H1 (cell line): ENCODE measurements at places on chromosomes 5 and 9. TPM values are rescaled to one million over a fixed set of nuclear protein-coding genes. Genes with fewer than 3 reads are reported as not detected.

Gene CDK9
- total RNA-seq, result 86.3 and 87.5 TPM in 2 replicates

Gene ENG
- 4.2 and 4.4 TPM in 2 replicates for total RNA-seq

Gene OR1J2
- not detected in 2 replicates for total RNA-seq

Gene TAS2R1
- total RNA-seq, result not detected in 2 replicates

Gene PCDHB7
- 0.19 and 0.25 TPM in 2 replicates for total RNA-seq

- no peak for DNase-seq
- no peak overlapping the region for H3K27ac ChIP-seq
- H3K36me3 ChIP-seq, result no peaks in the 10 kb centered on the region
Observed at GRCh38 chr5:96527768-96528661, 95.0 kb upstream of the PCSK1 start.

DNA sequence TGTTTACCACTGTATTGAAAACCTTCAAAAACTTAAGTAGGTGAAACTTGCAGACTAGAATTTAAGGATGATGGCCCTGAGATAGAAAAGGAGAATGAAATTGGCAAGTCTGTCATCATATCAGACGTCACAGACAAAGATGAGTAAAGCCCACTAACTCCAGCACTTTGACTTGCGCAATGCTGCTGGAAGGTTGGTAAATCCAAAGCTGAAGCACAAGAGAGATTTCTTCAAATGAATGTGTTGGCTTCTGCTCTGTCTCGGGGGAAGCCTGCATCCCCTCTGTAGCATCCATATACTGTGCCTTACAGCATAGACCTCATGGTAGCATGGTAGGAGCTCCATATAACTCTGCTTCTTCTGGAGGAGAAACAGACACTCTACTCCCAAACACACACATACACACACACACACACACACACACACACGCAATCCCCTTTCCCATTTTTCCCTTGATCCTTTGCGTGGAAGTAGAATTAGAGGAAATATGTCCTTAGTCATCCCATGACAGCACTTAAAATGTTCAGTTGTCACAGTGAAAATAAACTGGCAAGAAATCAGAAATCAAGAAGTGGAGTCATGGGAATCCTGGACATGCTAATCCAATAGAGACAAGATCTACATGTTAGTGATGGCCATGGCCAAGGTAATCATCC, 241.5 kb downstream of the NR3C1 start:
- H3K27ac ChIP-seq, result no peak overlapping the region
- H3K4me3 ChIP-seq, result no peak overlapping the region
- no peaks in the 10 kb centered on the region for H3K4me1 ChIP-seq
- DNase-seq, result no peak
- no peaks in the 10 kb centered on the region for H3K27me3 ChIP-seq

DNA sequence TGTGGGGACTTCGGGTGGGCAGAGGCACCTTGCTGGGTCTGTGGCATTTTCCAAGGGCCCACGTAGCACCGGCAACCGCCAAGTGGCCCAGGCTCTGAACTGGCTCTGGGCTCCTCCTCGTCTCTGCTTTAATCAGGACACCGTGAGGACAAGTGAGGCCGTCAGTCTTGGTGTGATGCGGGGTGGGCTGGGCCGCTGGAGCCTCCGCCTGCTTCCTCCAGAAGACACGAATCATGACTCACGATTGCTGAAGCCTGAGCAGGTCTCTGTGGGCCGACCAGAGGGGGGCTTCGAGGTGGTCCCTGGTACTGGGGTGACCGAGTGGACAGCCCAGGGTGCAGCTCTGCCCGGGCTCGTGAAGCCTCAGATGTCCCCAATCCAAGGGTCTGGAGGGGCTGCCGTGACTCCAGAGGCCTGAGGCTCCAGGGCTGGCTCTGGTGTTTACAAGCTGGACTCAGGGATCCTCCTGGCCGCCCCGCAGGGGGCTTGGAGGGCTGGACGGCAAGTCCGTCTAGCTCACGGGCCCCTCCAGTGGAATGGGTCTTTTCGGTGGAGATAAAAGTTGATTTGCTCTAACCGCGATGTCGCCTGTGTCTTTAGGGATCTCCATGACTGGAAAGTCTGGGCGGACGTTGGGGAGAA, 5.8 kb downstream of the DPP7 start:
- no peak for DNase-seq
- peaks cover 3% of the 10 kb centered on the region for H3K27me3 ChIP-seq

DNA sequence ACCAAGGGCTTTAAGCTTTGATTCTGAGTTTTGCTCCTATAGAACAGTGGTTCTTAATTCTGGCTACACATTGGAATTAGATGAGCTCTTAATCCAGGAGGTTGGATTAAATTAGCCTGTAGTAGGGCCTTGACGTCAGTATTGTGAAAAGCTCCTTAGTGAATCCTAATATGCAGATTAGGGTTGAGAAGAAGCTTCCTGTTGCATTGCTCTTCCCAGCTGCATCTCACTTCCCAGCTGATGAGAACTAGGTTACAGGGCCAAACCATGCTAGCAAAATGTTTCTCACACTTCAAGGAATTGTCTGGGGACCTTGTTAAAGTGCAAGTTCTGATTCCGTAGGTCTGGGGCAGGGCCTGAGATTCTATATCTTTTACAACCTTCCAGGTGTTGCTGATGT, 300.0 kb downstream of the ZSWIM6 start:
- H3K36me3 ChIP-seq, result no peaks in the 10 kb centered on the region
- no peak overlapping the region for H3K27ac ChIP-seq

- H3K4me3 ChIP-seq, result no peak overlapping the region
- no peaks in the 10 kb centered on the region for H3K36me3 ChIP-seq
- H3K27me3 ChIP-seq, result no peaks in the 10 kb centered on the region
- DNase-seq, result no peak
- no peaks in the 10 kb centered on the region for H3K4me1 ChIP-seq
- H3K27ac ChIP-seq, result no peak overlapping the region
Observed at GRCh38 chr5:1777281-1778137, 22.1 kb downstream of the MRPL36 start.

- DNase-seq, result no peak
- H3K4me3 ChIP-seq, result no peak overlapping the region
- H3K4me1 ChIP-seq, result no peaks in the 10 kb centered on the region
- H3K27ac ChIP-seq, result no peak overlapping the region
Observed at GRCh38 chr5:32462618-32463017, 18.1 kb upstream of the ZFR start.

DNA sequence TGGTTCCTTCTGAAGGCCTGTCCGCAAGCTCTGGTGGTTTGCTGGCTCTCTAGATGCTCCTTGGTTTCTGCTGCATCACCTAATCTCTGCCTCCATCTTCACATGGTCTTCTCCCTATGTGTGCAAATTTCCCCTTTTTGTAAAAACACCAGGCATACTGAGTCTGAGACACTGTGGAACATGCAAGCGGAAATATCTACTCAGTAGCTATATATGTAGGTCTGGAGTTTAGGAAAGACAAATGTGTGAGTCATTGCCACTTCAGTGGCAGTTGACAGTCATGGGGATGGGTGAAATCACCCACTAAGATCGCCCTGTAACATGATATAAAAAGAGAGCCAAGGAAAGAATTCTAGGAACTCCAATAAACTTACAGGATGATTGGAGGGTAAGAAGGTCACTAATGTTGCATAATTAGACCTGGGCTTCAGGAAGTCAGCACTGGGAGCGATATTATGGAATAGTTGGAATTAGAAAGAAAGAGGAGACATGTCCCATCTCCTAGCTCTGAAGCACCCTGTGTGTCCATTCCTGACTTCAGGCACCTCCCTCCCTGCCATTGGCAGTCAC, 22.7 kb upstream of the UBLCP1 start:
- no peak overlapping the region for H3K27ac ChIP-seq
- H3K36me3 ChIP-seq, result no peaks in the 10 kb centered on the region
- DNase-seq, result no peak
- H3K27me3 ChIP-seq, result no peaks in the 10 kb centered on the region

DNA sequence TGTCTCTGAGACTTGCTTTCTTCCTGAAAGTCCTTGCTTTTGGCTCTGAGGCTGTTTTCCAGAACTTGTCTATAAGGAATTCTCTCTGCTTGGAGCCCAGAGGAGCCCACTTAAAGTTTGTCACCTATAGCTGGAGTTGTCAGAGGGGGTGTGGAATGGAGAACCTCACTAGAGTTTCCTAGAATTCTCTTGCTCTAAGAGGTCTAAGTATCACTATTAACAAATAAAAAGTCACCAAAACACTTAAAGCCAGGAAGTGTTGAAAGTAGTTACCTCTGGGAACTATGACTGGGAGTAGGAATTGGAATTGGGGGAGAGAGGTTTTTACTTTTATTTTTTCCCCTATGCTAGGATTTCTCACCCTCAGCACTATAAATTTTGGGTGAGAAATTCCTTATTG, 15.0 kb downstream of the SIT1 start:
- H3K27ac ChIP-seq, result no peak overlapping the region
- H3K27me3 ChIP-seq, result no peaks in the 10 kb centered on the region
- no peaks in the 10 kb centered on the region for H3K4me1 ChIP-seq
- H3K4me3 ChIP-seq, result no peak overlapping the region

- DNase-seq, result no peak
- no peaks in the 10 kb centered on the region for H3K36me3 ChIP-seq
- no peak overlapping the region for H3K27ac ChIP-seq
Observed at GRCh38 chr5:52743970-52744369, 43.7 kb upstream of the ITGA1 start.

GRCh38 chr5:41875121-41875520, 4.9 kb upstream of the OXCT1 start:
- peaks cover 5% of the 10 kb centered on the region; the same call in 1 of the 2 replicates for H3K27me3 ChIP-seq
- no peaks in the 10 kb centered on the region for H3K36me3 ChIP-seq
- H3K4me1 ChIP-seq, result no peaks in the 10 kb centered on the region

GRCh38 chr5:147701468-147701867, 81.1 kb downstream of the JAKMIP2 start:
- no peak for DNase-seq
- no peaks in the 10 kb centered on the region for H3K36me3 ChIP-seq
- no peak overlapping the region for H3K4me3 ChIP-seq
- H3K27ac ChIP-seq, result no peak overlapping the region
- no peaks in the 10 kb centered on the region for H3K27me3 ChIP-seq
